ENCODE measurements at places on chromosomes 16 and 17. TPM values are rescaled to one million over a fixed set of nuclear protein-coding genes. Genes with fewer than 3 reads are reported as not detected.

ZG16B gene
- total RNA-seq, result 0.37 TPM

NACA2 gene
- total RNA-seq, result not detected

TRIM65 gene
- 34.3 TPM for total RNA-seq

SPIRE2 gene
- 5.2 TPM for total RNA-seq

ZFP3 gene
- 1.1 TPM for total RNA-seq

CHAD gene
- total RNA-seq, result not detected

PMP22 gene
- 210 TPM for total RNA-seq

ARL5C gene
- not detected for total RNA-seq

TEFM gene
- 29.4 TPM for total RNA-seq

ZG16 gene
- not detected for total RNA-seq

CCL16 gene
- total RNA-seq, result not detected

SCNN1G gene
- total RNA-seq, result 2.6 TPM

PARN gene
- total RNA-seq, result 36.5 TPM

RAB11FIP4 gene
- total RNA-seq, result 1.2 TPM

KRTAP4-6 gene
- not detected for total RNA-seq

NLRC3 gene
- total RNA-seq, result 0.02 TPM

FN3K gene
- total RNA-seq, result 7.5 TPM

TERF2IP gene
- total RNA-seq, result 44.8 TPM

CCDC40 gene
- 8.0 TPM for total RNA-seq
